ENCODE measurements at places on chromosomes 6 and 20. TPM values are rescaled to one million over a fixed set of nuclear protein-coding genes. Genes with fewer than 3 reads are reported as not detected.

The CLPSL2 gene
- not detected for total RNA-seq

The MANEA gene
- 8.5 TPM for total RNA-seq

The STAU1 gene
- 47.4 TPM for total RNA-seq

The MTFR2 gene
- 4.5 TPM for total RNA-seq

The SLC22A2 gene
- not detected for total RNA-seq

The MUC21 gene
- not detected for total RNA-seq

DNA sequence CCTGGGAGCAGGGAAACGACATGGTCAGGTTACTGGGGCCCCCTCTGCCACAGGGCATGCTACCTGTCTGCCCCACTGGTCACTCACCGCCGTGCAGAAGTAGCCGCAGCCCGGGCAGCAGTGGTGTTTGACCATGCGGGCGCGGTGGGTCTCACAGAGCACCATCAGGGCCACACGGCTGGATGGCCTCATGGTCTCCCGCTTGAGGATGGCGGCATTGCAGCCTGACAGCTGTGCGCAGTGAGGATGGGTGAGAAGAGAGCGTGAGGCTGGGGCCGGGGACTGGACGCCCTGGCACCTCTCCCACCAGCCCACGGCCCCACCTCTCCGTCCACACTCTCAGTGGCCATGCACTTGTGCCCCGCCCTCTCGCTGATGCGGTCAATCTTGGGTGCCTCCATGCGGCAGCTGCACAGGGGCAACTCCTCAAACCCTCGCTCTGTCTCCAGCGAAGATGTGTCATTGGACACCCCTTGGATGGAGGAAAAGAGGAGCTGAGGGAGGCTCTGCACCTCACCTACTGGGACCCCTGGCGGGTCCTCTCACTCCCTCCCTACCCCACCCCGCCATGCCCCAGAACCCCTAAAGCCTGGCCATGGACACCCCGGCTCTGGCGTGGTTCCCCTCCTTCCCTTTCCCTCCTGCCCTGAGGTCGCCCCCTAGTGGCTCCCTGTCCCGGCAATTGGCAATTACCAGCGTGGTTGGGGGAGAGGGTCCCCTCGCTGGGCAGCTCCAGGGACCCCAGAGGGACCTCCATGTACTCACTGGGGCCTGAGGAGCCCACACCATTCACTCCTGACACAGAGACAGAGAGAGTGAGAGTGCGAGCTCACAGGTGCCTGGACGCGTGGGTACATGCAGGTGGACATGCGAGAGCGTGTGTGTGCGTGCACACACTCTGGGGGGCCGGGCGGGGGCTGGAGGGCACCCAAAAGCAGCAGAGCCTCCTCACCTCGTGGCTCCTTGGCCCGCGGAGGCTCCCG, 8.9 kb downstream of the EHMT2 start:
- no peak for DNase-seq

- no peak for DNase-seq
These were observed 270.2 kb downstream of the SMOC2 start for GRCh38 chr6:168711049-168711640.

GRCh38 chr6:124682751-124683150, 279.5 kb upstream of the RNF217 start:
- no peak for DNase-seq

DNA sequence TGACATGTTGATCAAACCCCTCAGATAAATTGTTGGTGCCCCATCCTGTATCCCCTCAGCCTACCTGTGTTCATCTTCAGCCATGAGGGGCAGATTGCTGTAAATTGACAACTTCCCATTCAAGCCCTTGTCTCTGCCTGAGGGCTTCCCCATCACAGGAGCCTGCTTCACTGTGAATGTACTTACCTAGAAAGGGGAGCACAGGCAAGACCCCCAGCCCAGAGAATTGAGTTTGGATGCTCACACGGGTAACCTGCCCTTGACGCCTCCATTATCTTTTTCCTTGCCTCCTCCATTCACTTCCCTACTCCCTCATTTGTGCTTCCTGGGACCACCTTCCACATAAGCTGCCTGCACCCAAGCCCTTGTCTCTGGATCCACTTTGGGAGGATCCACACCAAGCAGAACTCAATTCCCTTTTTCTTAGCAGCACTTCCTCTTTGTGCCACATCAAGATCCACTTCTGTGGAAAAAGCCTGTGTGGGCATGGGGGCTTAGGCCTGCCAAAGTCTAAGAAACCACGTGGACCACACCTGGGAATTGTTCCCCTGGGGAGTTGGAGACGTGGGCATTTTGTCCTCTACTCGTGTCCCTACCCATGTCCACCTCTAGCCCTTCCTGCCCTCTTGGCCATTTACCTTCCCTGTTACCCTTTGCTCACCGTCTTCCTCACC, 103.4 kb upstream of the FOXA2 start:
- no peak for DNase-seq

DNA sequence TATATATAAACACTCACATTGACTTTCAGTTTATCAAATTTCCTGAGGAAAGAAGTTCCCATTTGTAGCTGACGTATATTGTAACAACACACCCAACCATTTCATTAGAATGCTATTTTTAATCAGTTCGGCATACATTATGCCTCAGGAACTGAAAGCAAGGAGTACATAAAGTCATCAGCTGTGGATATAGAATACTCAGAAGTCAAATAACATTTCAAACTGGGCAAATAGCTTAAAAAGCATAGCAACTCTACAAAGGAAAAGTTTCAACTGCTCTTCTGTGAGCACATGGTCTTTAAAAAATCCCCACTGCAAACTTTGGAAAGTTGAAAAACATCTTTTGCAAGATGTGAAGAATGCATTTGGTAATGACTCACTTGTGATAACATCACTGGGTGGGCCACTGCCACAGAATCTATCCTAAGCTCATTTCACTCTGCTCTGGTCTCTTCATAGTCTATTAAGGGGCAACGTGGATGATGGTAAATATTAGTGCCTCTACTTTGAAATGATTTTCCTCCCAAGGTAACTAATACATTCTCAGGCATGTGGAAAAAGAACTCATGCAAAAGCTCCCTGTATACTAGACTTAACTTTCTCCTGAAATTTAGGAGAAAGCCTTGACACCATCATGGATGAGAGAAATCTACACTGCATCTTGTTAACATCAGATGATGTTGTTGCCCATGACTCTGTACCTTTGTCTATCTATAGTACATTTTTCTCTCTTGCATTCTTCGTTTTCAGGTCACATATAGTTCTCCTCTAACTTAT, 49.2 kb downstream of the FYN start:
- DNase-seq: no peak

- DNase-seq: no peak
These were observed 3.4 kb upstream of the NKAIN4 start for GRCh38 chr20:63257629-63258028.

DNA sequence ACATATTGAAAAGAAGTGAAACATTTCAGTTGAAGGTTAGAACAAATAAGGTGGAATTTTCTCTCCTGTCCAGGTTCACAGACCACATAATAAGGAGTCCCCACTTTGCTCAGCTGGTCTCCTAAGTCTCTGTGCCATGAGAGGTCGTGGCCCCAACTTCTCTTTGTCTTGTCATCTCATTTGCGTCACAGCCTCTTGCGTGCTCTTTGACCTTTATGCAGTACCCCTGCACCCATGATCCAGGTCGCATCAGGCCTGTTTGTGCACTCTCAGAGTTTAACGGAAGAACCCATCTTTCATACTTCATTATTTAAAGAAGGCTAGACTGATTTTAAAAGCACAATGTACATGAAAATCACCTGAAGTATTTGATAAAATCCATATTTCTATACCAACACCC, 110.4 kb upstream of the BMP2 start:
- no peak for DNase-seq

DNA sequence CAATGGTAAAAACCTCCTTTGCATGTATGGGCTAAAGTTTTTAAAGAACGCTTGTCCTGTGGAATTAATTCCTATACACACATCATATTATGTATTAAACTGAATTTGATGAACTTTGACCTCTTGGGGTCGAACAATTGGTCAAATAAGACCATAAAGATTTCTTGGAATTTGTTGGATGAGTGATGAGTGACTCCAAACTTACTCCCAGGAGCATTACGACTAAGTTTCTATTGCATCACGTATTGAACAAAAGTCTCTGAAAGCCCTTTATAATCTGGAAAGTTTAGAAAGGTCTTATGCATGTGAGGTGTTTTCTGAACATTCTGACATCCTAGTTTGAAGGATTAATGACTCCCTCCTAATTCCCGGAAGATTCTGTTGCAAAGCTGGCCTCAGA, 126.9 kb upstream of the BMP5 start:
- no peak for DNase-seq

GRCh38 chr6:154538640-154539191, 28.2 kb upstream of the CNKSR3 start:
- no peak for DNase-seq

DNA sequence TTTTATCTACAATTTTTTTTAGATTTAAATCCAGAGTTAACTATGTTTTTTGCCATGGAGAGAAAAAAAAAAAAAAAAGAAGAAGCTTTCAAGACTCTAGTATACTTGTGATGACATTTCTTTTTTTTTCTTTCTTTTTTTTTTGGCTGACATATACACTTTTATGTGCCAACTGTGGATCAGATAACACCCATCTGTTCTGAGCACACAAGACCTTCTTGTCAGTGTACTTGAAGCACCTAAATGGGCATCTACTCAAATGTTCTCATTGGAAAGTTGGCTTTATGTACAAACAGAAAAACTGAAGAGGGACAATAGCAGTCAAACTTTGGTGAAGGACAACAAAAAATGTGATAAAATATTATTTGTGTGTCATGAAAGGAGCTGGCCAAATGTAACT, 904.5 kb downstream of the GRIK2 start:
- no peak for DNase-seq

- no peak for DNase-seq
These were observed 19.1 kb downstream of the FBXL4 start for GRCh38 chr6:98928688-98929087.

GRCh38 chr6:77264970-77265369, 198.3 kb downstream of the HTR1B start:
- DNase-seq: no peak

GRCh38 chr6:55943329-55943728, 67.9 kb upstream of the BMP5 start:
- no peak for DNase-seq

DNA sequence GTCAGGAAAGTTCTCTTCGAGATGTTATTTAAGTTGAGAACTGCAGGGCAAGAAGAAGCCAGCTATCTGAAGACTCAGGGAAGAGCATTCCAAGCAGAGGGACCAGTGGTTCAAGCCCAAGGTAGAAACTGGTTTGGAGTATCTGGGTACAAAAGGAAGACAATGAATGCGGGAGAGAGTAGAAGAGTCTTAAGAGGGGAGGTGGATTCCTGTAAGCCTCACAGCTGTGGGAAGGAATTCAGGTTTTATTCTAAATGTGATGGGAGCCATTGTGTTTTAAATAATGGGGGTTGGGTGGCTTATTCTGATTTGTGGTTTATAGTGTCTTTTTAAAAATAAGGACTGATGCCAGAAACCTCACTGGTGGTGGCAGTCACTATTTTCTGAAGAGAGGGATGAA, 37.6 kb upstream of the TENT5A start:
- DNase-seq: no peak

DNA sequence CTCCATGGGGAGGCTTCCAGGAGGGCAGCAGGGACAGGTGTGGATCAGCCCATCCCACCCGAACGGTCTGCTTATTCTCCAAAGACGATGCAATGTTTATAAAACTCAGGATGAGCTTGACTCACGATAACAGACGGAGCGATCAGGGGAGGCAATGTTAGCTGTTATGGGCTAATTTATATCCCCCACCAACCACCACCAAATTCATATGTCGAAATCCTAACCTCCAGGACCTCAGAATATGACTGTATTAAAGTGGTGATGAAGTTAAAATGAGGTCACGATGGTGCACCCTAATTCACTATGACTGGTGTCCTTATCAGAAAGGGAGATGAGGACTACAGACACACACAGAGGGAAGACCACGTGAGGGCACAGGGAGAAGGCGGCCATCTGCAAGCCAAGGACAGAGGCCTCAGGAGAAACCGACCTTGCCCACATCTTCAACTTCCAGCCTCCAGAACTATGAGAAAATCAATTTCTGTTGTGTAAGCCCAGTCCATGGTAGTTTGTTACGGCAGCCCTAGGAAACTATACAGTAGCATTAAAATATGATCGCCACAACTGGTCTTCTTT, 7.0 kb downstream of the ADTRP start:
- no peak for DNase-seq

- DNase-seq: no peak
These were observed 23.2 kb upstream of the PTCHD4 start for GRCh38 chr6:48134246-48134645.

DNA sequence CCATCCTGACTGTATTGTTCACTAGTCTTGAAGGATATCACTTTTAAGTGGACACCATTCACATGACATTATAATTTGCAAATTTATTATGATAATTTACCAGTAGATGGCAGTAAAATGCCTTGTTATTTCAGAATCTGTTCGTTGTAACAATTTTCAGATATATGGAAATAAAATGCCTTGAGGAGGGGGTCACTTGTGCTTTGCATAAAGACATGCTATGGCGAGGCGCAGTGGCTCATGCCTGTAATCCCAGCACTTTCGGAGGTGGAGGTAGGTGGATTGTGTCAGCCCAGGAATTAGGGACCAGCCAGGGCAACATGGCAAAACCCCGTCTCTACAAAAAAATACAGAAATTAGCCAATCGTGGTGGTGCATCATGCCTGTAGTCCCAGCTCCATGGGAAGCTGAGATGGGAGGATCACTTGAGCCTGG, 9.0 kb upstream of the NCOA6 start:
- peak; percentile 34 for DNase-seq

GRCh38 chr6:150024646-150025155, 631 bp downstream of the RAET1L start:
- no peak for DNase-seq

Data from H4 (cell line).